ENCODE measurements at places on chromosomes 3 and 15.

GRCh38 chr3:119628816-119629445 lies 31.2 kb downstream of the PLA1A start:
- peak; percentile 30 for DNase-seq

- no peak for DNase-seq
Measured at GRCh38 chr15:47041301-47041700, 676.0 kb upstream of the SEMA6D start.

GRCh38 chr3:16182612-16183011 lies 8.1 kb downstream of the GALNT15 start:
- no peak for DNase-seq

GRCh38 chr3:50583897-50584296 lies 14.6 kb downstream of the HEMK1 start:
- DNase-seq: no peak

DNA sequence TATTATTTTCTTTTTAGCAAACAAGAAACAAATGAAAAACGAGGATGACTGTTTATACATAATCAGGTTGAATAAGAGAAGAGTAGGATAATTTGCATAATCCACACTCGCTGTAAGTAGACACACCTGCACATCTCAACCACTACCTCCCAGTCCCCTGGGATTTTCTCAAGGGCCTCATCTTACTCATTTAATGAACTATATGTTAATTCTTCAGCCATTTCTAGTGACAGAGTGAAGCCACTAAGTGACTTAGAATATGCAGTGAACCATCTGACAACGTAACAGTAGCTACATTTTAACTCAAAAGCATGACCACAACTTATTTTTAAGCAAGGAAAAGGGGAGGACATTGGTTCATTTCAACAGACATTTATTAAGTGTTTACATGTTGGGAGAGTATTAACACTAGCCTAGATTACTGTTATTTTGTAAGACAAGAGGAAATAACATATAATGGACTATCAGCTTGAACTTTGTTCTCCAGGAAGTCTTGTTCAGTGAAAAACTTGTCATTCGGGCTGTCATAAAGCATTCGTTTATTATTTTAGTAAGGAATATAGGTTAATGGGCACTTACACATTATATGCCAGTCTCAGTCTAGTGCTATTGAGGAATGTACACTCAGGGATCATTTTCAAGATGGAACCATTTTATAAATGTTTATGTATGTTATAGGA lies 173.0 kb upstream of the ROBO2 start:
- DNase-seq: no peak

DNA sequence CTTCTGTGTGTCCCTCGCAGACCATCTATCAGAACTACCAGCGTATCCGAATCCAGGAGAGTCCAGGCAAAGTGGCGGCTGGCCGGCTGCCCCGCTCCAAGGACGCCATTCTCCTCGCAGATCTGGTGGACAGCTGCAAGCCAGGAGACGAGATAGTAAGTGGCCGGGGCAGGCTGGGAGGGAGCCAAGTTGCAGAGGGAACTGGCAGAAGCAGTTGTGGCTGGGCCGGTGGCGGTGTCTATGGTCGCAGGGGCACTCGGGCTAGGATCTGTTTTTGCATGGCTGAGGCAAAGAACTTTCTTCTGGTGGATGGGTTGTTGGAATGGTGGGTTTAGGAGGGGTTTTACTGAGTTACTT lies 10.1 kb downstream of the MCM2 start:
- DNase-seq: no peak

DNA sequence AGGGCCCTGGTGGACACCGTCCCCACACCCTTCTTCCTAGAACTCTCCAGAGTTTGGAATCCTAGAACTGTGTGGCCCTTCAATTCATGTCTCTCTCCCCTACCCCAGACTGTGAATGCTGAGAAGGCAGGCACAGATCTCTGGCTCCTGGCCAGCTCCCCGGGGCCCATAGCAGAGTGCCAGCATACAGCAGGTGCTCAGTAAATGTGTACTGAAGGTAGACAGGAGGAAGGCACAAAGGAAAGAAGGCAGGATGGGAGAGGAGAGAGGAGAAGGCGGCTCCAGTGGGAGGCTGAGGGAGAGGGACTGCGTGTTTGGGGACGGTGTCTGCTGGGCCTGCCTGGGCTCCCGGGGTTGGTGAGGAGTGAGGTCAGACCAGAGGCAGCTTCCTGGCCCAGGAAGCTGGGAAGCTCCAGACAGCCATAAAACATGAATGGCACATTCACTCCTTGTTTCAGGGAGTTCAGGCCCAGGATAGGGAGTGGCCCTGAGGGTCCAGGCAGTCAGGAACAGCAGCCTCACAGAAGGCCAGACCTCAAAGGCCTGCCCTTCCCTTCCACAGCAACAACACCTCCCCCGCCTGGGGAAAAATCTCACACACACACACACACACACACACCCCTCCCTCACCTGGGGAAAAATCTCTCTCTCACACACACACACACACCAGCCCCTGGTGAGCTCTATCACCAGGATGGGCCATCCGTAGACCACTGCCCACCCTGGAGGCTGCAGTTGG lies 137.1 kb upstream of the PRR20G start:
- no peak for DNase-seq

- no peak for DNase-seq
Measured at GRCh38 chr3:158169091-158169491, 59.2 kb downstream of the RSRC1 start.

GRCh38 chr3:108088697-108089096 lies 2.1 kb downstream of the CD47 start:
- DNase-seq: peak; percentile 47

GRCh38 chr3:43497905-43498365 lies 123.9 kb downstream of the ANO10 start:
- peak; percentile 48 for DNase-seq

- DNase-seq: peak; percentile 85
Measured at GRCh38 chr15:74406992-74407705, 26.6 kb downstream of the SEMA7A start.

GRCh38 chr15:63067976-63068743 lies 25.6 kb downstream of the TPM1 start:
- DNase-seq: no peak

GRCh38 chr3:146163584-146163983 lies 2.6 kb upstream of the PLOD2 start:
- peak; percentile 94 for DNase-seq

DNA sequence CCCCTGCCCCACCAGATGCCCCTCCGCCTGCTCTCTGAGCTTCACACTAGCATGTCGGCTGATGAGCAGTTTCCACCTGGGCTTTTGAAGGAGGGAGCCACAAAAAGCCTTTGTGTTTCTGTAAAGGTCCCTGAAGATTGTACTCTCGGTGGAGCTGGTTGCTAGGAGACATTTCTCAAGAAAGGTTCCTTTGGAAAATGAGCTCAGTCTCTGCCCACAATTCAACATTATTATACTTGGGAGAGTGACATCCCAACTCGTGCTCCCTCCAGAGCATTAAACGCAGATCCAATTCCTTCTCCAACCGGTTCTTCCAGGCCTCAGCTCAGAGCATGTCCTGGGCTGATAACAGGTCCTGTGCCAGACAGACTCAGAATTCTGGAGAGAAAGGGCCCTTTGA lies 26.8 kb upstream of the FAM107A start:
- DNase-seq: no peak

- peak; percentile 6 for DNase-seq
Measured at GRCh38 chr15:31200735-31201151, 99.2 kb upstream of the TRPM1 start.

DNA sequence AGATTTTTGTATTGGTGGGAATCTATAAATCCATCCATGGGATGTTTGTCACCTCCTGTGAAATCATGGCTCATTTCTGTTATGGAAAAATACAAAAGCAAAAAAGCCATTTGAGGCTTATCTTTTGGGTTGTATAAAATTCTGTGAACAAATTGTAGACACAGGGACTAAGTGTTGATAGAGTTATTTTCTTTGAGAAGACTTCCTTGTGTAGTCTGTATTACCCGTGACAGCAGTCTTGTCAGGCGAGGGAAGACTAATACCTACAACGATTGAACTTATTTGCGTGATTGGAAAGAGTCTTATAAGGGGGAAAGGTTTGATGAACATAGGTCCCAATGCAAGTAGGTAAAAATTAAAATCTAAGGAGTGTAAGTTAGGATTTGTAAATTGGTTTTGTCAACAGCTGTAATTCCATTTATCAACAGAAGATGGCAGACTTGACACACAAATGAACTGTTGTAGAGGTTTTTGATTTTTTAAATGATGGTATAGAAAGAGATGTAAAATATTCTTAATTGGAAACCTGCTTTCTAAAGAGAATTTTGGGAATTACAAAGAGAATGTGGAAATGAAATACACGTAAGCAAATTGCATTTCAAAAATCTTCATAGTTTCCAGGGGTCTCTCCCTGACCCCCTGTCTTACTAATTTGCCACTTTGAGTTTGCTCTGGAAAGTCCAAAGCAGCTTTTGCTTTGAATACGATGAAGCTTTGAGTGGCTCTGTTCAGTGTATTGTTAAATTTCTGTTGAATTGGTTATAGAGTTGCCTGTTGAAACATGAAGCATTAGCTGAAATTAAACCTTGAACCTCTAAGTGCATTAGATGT lies 33.2 kb downstream of the SLC25A26 start:
- peak; percentile 63 for DNase-seq

DNA sequence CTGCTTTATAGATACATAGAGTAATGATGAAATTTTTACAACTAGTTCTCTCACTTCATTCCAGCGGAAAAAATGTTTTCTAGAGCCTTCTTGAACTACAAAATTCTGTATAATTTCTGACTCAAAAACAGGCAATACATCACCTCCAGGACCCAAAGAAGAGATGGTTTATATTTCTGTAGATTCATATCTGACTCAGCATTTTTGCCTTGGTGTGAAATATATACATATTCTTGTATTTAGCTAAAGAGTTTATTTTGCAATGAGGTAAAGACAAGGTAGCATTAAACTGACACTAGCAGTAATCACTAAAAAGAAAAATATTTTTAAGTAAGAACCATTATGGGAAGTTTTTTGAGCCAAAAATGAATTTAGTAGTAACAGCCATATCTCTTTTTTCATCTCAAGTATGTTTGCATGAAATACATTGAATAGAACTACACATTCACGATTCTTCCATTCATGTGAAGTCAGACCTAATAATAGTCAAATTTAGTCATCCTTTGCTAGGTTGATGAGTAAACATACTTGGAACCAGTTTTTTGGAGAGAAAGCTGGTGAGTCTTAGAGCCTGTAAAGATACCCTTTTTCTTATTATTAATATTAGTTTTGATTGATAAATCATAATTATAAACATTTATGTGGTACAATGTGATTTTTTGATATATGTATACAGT lies 31.6 kb downstream of the COL8A1 start:
- peak; percentile 63 for DNase-seq

- DNase-seq: no peak
Measured at GRCh38 chr3:135655328-135655727, 310.2 kb upstream of the PPP2R3A start.

DNA sequence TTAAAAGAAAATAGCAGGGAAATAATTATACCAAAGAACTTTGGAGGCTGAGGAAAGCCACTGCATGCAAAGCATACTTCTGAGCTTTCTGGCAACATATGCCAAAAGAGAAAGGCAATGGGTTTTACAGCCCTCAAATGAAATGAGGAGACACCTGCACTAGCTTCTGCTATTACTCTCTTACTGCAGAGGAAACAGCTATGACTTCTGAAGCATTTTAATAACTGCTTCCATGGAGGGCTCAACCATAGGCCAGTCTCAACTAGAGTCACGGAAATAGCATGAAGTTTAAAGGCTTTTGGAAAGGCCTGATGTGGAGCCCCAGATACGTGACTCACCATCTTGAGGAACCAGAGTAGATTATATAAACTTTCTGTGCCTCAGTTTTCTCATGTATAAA lies 114.8 kb downstream of the OXNAD1 start:
- no peak for DNase-seq

- no peak for DNase-seq
Measured at GRCh38 chr3:156639414-156640023, 34.9 kb upstream of the TIPARP start.

GRCh38 chr3:5036858-5037257 lies 57.6 kb downstream of the BHLHE40 start:
- DNase-seq: no peak

- peak; percentile 54 for DNase-seq
Measured at GRCh38 chr15:70854666-70854976, 664 bp upstream of the LARP6 start.

DNA sequence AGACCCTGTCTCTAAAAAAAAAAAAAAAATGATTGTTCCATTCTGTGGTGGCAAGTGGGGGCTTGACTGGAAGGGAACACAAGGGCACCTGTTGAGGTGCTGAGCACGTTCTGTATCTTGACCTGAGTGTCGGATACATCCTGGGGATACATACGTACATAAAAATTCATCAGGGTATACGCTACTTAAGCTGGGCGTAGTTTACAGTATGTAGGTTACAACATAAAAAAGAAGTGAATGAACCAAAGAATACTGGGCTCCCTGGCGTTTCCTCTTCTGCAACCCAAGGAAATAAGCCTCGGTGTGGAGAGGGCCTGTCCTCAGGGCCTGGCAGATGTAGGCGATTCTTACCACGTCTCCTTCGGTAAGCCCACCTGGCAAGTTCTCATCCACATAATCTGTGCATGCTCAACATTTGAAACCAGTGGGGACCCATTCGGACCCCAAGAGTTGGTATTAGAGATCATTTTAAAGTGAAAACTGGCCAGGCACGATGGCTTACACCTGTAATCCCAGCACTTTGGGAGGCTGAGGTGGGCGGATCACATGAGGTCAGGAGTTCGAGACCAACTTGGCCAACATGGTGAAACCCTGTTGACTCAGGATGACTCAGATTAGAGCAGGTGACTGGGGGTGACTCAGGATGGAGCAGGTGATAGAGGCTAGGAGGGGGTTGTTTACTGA lies 5.1 kb upstream of the MUC20 start:
- DNase-seq: no peak

- peak; percentile 53 for DNase-seq
Measured at GRCh38 chr3:63967675-63968611, 55.4 kb downstream of the PSMD6 start.

- no peak for DNase-seq
Measured at GRCh38 chr3:52237006-52237656, 1.8 kb downstream of the TWF2 start.

- DNase-seq: no peak
Measured at GRCh38 chr15:36596915-36597314, 17.5 kb downstream of the CDIN1 start.

- peak; percentile 82 for DNase-seq
Measured at GRCh38 chr15:57216288-57216687, 160.0 kb upstream of the CGNL1 start.

DNA sequence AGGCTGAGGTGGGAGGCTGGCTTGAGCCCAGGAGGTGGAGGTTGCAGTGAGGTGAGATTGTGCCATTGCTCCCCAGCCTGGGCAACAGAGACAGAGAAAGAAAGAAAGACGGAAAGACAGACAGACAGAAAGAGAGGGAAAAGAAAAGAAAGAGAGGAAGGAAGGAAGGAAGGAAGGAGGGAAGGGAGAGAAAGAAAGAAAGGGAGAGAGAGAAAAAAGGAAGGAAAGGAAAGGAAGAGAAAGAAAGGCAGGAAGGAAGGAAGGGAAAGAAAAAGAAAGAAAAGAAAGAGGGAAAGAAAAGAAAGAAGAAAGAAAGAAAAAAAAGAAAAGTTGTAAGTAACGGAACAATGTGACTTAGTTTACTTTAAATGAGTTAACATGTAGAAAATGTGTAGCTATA lies 260.7 kb upstream of the GRM7 start:
- no peak for DNase-seq

GRCh38 chr3:58049143-58049785 lies 41.0 kb downstream of the FLNB start:
- DNase-seq: peak; percentile 62

GRCh38 chr3:176789947-176790346 lies 407.3 kb downstream of the TBL1XR1 start:
- DNase-seq: no peak
